ENCODE measurements at places on chromosomes 5 and 9.

- no peak for DNase-seq
Measured at GRCh38 chr5:32984851-32985610, 273.9 kb downstream of the NPR3 start.

DNA sequence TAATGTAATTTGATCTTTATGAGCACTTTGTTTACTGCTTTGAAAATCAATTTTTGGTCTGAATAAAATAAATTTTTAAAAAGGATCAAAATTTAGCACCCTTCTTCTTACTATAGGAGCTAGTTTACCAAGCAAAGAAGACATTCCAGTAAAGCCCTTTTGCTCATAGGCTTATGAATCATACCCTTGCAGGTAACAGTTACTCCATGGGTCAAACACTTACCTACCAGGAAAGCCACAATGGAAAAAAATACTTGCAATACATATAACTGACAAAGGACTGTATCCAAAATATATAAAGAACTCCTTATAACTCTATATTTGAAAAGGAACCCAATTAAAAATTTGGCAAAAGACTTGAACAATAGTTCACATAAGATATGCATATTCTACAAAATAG lies 66.6 kb downstream of the SHOC1 start:
- DNase-seq = no peak

DNA sequence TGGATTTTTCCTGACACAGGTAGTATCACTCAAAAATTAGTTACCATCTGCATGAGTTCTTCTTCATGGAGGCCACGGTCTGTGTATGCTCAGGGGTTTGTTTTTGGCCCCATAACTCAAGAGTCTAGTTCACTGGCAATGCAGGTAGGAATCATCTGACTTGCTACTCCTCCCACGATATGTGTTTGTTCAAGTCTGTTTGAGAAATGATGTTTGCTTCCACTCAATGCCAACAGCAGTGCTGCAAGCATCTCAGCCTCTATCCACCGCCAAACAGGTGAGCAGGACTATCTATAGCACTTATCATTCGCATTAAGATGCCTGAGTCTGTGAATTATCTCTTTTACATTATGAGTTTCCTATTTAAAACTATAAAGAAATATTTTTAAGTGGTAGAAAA lies 264.8 kb upstream of the PTGER4 start:
- no peak for DNase-seq

- no peak for DNase-seq
Measured at GRCh38 chr9:87869082-87869481, 13.6 kb upstream of the SPATA31E1 start.

DNA sequence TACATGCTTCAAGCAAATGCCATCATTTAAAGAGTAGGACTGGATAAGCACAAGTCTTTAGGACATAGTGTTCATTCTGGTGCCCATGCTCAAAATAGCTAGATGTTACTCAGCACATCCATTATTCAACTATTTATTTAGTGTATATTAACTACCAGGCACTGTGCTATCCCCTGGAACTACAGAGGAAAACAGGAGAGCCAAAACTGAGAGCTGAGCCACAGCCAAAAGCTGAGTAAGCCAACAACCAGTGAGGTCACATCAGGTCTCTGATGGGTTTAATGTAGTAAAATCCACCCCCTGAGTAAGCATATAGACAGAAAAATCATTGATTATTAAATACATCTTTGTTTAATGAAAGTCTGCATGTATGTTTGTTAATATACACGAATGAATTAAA lies 469.3 kb upstream of the DMAC1 start:
- no peak for DNase-seq

- no peak for DNase-seq
Measured at GRCh38 chr5:176412517-176413254, 3.7 kb downstream of the CLTB start.

DNA sequence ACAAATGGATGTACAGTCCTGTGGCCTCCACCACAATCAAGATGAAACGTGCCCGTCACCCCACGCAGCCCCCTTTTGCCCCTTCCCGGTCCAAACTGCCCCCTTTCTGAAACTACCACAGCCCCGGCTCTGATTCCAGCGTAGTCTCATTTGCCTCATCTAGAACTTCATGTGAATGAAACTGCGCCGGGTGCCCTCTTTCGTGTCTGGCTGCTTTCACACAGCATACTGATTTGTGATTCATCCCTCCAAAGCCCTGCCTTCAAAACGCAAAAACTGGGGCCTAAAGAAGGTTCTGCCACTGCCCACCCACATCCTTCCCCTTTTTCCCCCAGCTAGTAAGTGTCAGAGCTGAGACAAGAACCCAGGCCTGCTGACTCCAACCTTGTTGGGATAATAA lies 31.5 kb upstream of the NCS1 start:
- DNase-seq = no peak

DNA sequence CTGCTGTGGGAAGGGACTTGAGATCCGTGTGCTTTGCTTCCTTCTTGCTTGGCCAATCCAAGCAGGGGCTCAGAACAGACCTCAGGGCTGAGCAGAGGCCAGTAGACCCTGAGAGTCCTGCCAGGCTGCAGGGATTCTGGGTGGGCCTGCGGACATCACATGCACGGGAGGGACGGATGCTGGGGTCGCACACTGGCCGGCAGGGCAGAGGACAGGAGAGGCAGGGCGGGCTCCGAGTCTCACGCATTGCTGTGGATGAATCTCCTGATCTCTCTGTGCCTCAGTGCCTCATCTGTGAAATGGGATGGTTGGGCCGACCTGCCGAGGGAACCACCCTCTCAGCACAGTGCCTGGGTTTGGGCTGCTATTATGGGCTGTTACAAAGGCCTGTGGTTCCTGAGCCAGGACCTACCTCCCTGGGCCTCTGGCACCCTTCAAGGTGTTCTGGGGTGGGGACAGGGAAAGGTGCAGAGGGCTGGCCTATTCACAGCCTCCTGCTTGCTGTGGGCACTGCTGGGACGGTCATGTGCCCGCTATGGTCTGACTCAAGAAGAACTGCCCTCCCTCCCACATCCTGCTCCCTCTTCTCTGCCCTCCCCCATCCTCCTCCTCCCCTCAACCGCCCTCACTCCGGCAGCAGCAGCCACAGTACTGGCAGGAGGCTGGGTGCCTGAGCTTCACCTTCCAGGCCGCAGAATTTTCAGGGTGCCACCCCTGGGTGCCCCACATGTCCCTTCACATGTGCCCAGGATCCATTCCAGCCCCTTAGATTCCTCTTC lies 43.3 kb downstream of the NCS1 start:
- DNase-seq = no peak

GRCh38 chr9:129335464-129336129 lies 157.5 kb upstream of the IER5L start:
- DNase-seq = no peak

GRCh38 chr9:136744773-136745172 lies 2.0 kb upstream of the LCN10 start:
- no peak for DNase-seq

- no peak for DNase-seq
Measured at GRCh38 chr5:7808998-7809397, 41.9 kb downstream of the CFAP90 start.
